ENCODE measurements at places on chromosomes 7 and 10.

DNA sequence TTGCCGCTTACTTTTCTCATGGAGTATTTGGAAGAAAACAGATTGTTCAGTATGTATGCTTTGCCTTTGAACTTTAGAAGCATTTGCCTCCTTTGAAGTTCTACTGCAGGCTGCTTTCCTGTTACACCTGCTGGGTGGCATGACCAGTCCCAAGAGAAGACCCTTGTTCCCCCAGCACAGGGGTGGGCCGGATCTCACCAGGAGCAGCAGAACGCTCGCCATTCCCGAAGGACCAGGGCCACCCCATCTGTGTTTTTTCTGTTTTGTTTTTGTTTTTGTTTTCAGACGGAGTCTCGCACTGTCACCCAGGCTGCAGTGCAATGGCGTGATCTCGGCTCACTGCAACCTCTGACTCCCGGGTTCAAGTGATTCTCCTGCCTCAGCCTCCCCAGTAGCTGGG is 493.6 kb downstream of the PTPRN2 start:
- DNase-seq: no peak

DNA sequence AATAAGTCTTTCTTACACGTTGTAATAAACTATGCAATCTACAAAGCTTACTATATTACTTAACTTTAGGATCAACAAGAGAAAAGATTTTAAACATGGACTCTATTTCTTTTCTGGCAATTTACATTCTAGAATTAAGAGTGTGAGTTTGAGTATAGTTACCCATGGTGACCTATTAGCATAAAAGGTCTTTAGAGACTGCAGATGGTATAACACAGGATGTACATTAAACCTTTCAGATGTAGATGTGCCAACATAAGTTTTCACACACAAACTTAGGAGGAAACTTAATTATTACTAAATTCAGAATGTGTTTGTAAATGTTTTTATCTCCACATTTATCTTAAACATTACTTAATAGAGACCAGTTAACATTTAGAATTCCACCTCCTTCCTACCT is 54.1 kb downstream of the KCND2 start:
- DNase-seq: no peak

- no peak for DNase-seq
Observed at GRCh38 chr7:26472971-26473370, 181.3 kb downstream of the SNX10 start.

DNA sequence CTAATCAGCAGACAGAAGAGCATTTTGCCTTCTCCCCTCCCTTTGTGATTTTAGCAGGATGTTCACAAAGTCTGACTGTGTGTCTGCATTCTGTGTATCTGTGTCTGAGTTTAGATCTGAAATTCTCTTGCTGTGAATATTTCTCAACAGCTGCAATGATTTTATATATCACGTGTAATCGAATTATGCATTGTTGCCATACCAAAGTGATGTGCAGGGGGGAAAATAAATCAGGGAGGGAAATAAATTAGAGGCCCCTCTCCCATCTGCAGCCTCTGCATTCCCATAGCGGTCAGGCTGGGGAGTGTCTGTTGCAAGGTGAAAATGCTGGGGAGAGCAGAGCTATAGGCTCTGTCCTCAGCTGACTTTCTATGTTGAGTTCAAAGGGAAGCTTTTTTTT is 209.0 kb downstream of the LRMDA start:
- DNase-seq: no peak

- DNase-seq: no peak
Observed at GRCh38 chr7:86965727-86966120, 93.7 kb downstream of the ELAPOR2 start.

DNA sequence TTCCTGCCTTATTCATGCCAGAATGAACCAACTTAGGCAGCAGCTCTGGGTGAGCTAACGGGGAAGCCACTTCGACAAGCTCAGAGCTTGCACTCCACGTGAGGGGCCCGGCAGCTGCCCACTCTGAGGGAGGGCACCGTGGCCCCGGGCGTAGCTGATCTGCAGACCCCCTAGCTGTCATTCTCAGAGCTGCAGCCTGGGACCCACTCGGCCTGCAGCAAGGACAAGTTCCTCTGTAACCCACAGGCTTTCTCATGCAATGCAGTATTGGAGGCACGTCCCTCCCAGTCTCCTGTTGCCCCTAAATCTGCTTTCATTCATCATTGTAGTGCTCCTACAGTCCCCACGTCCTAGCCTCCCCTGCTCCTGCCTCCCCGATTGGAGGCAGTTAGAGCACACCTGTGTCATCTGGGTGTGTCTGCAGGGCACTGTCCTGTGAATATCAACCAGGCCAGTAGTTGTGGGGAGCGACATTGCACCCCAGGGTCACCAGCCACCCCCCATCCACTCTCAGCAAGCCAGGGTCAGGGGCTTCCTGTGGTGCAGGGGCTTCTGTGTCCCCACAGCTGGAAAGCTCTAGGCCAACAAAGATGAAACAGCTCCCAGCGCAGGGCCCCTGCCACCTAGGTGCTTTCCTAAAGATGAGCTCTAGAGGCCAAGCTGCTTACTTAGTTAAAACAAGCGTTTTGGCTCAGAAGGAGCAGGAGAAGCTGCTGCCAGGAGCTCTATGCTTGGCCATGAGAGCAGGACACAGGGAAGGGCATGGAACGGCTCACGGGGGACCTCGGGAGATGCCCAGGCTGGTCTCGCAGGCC is 333.6 kb downstream of the ADARB2 start:
- DNase-seq: no peak

GRCh38 chr10:102230264-102230860 is 4.3 kb downstream of the ELOVL3 start:
- no peak for DNase-seq

DNA sequence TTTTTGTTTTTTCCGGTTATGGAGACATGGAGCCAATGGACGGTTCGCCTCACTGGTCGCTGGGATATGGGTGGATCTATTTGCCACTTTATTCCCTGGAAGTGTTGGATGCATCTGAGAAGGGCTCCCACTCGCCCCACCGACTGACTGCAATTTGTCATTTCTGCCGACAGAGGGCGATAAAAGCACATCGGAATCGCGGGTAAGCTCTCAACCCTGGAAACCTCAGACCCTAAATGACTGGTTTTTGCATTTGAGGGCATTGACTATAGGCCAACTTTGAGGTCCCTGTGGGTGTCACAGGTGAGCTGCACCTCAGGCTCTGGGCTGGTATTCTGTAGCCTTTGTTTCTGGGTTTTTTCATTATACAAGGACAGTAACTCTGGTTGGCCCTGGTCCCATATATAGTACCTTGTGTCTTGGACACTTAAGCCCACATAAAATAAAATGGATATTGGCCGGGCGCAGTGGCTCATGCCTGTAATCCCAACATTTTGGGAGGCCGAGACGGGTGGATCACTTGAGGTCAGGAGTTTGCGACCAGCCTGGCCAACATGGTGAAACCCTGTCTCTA is 11.9 kb upstream of the OPALIN start:
- DNase-seq: no peak

DNA sequence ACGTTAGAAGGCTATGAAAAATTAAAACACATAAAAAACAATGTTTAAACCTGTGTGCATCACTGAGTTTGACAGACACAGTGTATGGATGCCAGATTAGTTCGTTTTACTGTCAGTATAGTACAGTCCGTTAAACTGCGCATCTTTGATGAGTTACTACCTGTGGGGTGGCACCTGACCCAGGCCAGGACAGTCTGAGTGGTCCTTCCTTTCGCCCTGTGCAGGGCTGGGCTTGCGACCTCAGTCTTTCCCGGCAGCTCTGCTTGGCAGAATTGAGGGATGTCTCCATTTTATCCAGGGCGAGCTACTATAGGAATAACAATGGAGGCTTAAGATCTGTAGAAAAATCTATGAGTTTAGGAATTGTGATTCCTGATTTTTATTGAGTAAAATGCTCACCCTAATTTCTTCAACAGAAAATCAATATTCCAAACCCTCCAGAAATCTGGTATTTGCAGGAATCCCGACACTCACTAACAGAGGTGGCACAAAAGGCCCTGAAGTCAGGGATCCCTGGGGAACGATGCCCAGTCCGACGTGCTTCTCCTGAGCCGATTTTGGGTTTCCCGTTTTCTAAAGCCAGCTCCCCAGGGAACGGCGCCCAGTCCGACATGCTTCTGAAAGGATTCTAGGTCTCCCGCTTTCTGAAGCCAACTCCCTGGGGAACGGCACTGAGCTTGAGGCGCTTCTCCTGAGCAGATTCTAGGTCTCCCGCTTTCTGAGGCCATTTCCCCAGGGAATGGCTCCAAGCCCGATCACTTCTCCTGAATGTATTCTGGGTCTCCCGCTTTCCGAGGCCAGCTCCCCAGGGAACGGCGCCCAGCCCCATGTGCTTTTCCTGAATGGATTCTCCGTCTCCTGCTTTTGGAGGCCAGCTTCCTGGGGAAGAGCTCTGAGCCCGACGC is 377.6 kb downstream of the DNAJB6 start:
- DNase-seq: no peak

- no peak for DNase-seq
Observed at GRCh38 chr7:120089968-120090367, 183.0 kb upstream of the KCND2 start.

DNA sequence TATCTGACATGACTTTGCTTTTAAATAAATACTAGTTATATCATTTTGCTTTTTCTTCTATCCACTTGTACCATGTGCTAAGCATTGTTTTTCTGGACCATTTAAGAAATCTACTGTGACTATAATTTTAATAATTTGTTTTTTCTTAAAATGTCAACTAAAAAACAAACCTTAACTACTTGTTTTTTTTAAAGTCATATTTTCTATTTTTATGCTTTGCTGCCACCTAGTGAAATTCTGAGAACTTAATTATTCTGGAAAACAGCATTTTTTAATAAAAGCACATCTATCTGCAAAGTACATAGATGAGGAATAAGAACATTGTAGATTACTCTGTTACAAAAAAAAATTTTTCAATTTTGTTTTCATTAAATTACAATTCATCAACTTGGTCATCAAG is 47.4 kb downstream of the ORC5 start:
- DNase-seq: no peak

- no peak for DNase-seq
Observed at GRCh38 chr7:156765901-156766656, 125.5 kb downstream of the RNF32 start.

DNA sequence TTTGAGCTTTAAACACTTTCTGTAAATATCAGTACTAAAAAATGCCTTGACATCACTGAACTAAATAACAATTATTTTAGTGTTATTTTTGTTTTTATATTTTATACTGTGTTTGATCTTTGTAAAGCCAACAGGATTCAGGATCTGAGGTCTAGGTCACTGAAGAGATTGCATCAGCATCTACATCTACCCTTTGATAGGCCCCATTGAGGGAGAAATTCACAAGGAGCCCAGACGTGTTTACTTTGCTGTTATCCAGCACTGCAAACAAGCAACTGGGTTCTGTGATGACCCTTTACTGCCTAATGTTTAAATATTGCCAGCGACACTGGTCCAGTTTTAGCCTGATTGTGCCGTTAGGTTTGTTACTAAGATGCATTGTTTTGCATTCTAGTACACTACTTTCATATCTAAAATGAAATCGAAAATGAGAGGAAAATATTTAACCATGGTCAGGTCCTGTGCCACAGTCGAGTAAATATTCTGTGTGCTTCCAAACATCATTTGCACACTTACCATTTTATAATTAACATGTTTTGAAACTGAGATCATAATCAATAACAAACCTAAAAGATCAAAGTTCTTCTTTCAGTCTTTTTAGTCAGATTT is 48.7 kb downstream of the SP8 start:
- DNase-seq: no peak

- no peak for DNase-seq
Observed at GRCh38 chr7:47218378-47219176, 363.3 kb downstream of the TNS3 start.

GRCh38 chr10:12777840-12778585 is 223.5 kb downstream of the CCDC3 start:
- DNase-seq: no peak

DNA sequence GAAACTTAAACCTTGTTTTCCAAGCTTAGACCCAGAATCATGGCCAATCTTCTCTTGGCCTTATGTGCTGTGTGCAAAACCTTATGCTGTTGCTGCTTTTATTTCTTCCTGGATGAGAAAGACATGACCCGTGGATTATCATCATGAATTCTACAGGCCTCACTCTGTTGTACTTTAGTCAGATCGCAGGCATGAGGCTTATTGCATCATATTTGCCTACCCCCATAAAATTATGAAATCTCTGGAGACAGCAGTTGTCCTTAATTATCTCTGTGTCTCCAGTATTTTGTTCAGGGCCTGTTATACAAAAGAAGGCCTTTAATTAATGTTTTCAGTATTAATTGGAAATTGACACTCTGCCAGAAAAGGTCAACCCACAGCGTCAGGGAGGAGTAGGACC is 71.6 kb downstream of the PLCE1 start:
- DNase-seq: no peak

DNA sequence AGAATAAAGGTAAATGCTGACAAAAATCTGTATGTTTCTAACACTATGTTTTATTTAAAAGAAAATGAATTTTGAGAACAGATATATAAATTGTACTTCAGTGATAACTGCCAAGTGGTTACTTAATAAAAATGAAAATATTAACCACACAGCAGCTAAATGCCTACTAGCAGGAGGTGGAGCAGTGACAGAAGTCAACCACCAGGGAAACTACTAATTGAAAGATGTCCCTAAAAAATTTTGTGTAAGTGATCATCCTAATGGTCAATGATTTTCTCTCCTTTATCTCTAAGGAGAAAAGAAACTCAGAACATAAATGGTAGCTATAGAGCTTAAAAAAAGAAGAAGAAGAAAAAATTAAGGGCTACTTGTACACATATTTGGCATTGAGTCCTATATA is 22.9 kb downstream of the WNT16 start:
- DNase-seq: no peak

- DNase-seq: peak; percentile 3
Observed at GRCh38 chr10:69994262-69994661, 58.4 kb upstream of the MACROH2A2 start.

DNA sequence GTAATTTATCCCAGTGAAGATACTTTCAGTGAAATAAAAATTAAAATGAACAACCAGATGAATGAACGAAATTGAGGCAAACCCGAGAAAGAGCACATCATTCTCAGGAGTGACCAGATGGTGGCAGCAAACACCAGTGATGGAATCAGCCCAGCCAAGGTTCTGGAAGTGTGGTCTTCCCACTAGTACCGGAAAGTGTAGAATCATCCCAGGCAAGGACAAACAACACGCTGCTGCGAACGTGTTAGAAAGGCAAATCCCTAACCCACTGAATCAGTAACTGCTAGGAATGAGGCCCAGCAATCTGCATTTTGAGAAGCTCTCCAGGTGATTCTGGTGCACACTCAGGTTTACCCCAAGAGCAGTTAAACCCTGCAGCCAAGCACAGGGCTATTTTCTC is 15.5 kb upstream of the SLC18A3 start:
- no peak for DNase-seq

- DNase-seq: no peak
Observed at GRCh38 chr10:124356701-124357560, 61.8 kb downstream of the OAT start.

DNA sequence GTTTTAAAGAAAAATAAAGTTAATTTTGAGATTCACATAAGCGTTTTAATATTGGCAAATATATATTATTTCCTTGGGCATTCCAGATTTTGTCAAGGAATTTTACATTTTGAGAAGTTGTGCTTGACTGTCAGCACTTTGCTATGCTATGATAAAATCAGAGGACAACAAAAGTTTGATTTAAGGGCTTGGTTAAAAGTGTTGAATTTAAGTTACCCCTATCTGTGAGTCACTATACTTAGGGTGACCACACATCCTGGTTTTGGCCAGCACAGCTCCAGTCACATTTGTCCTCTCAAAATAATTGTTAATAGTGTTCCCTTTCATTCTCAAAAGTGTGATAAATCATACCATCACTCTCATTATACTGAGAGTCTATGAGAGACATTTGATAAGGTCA is 34.2 kb upstream of the ANK3 start:
- no peak for DNase-seq

GRCh38 chr10:75600833-75601232 is 169.4 kb downstream of the LRMDA start:
- no peak for DNase-seq

GRCh38 chr7:135710417-135711138 is 17.4 kb downstream of the SLC13A4 start:
- no peak for DNase-seq

Data from SIG-M5 (cell line).